ENCODE measurements at places on chromosomes 3 and 15.

GRCh38 chr3:133535971-133536881, 37.3 kb upstream of the CDV3 start:
- DNase-seq: peak; percentile 26

DNA sequence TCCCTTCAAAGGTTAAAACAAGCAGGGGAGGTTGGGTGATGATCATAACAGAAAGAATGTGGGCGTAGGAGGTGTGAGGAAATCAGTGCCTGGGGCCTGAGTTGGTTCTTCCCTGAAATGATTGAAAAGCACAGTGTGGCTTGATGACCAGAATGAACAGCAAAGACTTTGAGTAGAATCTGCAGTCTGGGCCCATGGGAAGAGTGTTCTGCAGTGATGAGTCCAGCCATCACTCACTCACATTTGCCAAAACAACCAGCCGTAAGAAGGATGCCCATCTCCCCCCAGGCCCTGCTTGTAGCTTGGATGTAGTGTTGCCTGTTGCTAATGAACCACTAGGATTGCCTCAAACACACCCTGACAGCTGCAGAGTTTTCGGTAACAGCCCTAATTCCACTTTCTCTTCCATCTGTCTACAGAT, 67.9 kb downstream of the VGLL3 start:
- no peak for DNase-seq

- no peak for DNase-seq
Measured at GRCh38 chr3:185807445-185808068, 17.3 kb downstream of the IGF2BP2 start.

- peak; percentile 35 for DNase-seq
Measured at GRCh38 chr3:168459226-168459784, 363.6 kb upstream of the GOLIM4 start.

DNA sequence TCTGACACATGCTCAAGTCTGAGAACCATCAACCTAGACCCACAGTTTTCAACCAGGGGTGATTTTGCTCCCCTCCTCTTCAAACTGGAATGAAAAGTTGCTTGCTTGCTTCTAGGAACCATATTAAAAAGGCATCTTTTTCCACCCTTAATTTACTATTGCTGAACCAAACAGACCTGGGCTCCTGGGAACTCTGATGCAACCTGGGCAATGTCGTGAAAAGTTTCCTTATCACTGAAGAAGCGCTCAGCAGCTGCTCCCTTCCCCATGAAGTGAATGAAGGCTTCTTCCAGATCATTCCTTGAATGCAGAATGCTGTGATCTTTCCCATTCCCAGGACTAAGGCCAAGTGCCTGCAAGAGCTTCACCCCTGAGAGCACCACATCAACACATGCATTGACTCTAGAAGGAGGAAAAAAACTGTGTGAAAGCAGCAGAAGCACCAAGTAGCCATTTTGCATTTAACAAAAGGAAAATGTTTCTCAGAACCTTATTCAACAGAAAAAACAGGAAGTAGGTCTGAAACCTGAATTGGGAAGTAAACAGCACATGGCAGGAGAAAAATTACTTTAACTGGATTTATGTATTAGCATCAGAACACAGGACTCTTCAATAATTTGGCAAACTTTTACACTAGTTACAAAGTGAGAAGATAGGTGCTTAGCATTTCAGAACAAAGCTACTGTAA, 8.7 kb downstream of the ADPGK start:
- no peak for DNase-seq

DNA sequence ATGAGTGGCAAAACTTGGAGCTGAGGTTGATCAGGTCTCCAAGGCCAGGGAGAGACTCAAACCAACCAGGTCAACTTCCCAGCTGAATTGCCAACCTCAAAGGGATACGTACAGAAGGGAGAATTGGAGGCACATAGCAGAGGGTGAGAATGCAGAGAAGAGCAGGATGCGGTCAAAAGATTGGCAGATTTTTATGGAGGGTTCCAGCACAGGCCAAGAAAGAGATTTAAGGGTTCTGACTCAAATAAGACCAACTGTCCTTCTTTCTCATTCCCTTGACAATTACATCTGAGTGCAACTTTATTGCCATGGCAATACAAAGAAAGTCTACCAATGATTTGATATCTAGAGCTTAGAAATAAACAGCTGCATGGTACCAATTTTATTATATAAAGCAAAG, 33.2 kb downstream of the SCG5 start:
- DNase-seq: no peak

- no peak for DNase-seq
Measured at GRCh38 chr3:175150812-175151401, 291.8 kb downstream of the NAALADL2 start.

DNA sequence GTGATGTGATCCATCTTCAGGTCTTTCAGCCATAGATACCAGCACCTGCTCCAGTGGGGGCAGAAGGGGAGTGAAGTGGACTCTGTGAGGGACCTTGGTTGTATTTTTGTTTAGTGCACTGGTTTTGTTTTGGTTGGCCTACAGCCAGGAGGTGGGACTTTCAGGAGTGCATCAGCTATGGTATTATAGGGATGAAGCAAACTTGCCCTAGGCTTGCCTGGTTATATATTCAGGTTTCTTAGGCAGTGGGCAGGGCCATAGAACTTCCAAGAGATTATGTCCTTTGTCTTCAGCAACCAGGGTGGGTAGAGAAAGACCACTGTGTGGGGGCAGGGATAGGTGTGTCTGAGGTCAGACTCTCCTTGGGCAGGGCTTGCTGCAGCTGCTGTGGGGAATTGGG, 337.3 kb upstream of the SGO1 start:
- DNase-seq: no peak

- no peak for DNase-seq
Measured at GRCh38 chr3:64518950-64519349, 168.8 kb downstream of the ADAMTS9 start.

DNA sequence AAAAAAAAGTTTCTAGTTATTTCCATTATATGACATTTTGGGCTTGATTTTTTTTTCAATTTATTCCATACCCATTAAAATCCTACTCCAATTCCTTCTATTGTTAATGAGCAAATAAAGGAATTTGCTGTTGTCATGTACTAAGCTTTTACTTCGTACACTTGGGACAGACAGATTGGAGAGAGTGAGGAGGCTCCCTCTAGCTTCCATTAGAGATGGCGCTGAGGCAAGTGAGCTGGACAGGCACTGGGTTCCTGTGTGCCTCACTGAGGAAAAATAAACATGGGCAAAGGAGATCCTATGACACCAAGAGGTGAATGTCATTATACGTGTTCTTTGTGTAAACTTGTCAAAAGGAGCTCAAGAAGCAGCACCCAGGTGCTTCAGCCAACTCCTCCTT, 441.1 kb upstream of the MDFIC2 start:
- no peak for DNase-seq

DNA sequence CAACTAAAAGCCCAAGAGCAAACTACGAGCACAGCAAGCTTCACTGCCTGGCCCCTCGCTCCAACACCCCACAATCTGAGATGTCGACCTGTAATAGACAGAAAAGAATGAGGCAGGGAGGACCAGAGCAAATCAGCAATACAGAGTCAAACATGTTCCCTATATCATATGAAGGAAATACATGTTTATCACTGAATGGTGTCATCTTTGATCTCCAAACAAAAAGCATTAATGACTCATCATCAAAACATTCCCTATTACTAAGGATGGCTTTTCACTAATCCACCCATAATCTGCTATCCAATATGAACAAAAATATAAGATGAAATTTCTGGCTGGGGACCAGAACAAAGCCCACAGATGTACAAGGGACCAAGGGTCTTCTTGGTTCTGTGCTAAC, 34.7 kb downstream of the MYO5A start:
- DNase-seq: no peak

GRCh38 chr3:146037697-146038096, 123.3 kb downstream of the PLOD2 start:
- no peak for DNase-seq

- no peak for DNase-seq
Measured at GRCh38 chr3:71119171-71119570, 464.4 kb downstream of the FOXP1 start.

DNA sequence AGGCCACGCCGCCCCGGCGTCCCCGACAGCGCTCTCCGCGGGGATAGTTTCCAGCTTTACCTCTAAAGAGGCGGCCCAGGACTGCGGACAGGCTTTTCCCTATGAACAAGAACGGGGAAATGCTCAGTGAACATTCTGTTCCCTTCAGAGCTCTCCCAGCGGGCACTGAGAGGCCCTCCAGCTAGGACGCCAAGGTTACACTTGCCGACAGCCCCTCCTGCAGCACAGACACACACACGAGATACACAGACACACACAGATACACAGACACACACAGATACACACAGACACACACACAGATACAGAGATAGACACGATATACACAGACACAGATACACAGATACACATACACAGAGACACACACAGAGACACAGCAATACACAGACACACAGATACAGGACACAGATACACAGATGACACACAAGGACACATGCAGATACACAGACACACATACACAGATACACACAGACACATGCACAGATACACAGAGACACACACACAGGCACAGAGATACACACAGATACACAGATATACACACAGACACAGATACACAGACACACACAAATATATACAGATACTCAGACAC, 533 bp upstream of the OCA2 start:
- no peak for DNase-seq

GRCh38 chr15:72927451-72927850, 124.8 kb upstream of the NEO1 start:
- no peak for DNase-seq

DNA sequence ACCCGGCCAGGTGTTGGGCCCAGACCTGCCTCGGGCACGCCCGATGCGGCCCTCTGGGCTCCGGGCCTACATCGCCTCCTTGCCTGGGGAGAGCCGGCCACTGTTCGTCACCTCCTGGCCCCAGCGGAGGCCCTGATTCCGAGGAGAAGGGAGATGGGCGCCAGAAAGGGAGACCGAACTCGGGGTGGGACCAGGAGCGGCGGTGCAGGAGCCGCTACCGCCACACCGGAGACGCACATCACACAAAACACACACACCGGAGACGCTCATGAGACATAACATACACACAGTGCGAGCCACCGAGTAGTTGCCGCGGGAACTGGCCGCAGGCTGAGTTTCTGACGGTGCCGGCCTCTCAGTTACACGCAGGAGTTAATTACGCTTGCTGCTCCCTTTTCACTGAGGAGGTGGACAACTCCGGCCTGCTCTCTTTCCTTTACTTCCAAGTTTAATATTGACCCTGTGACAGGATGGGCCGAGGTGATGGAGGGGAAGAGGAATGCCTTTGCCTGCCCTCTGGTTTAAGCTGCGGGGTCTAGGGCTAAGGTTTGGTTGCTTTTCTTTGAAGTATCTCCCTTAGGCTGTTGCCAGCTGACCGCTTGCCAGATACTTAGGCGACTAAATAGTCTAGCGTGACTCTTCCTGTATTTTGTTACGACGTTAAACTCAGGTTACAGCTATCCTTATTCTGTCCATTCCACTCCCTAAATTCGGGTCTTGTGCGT, 570 bp downstream of the PCNP start:
- DNase-seq: peak; percentile 29

GRCh38 chr3:50374363-50375257, 15.3 kb upstream of the TMEM115 start:
- DNase-seq: no peak

DNA sequence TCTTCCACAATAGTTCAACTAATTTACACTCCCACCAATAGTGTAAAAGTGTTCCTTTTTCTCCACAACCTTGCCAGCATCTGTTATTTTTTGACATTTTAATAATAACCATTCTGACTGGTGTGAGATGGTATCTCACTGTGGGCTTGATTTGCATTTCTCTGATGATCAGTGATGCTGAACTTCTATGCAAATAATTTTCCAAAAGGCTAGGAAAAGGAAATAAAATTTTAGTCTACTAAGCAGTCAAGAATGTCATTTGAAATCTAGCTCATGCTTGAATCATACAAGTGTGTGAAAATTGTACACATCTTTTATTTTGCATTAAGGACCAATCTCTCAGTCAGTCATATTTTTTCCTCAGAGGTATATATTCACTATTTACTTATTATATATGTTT, 101.7 kb upstream of the UBP1 start:
- no peak for DNase-seq

GRCh38 chr3:131361464-131362421, 19.8 kb upstream of the NUDT16 start:
- DNase-seq: peak; percentile 20

DNA sequence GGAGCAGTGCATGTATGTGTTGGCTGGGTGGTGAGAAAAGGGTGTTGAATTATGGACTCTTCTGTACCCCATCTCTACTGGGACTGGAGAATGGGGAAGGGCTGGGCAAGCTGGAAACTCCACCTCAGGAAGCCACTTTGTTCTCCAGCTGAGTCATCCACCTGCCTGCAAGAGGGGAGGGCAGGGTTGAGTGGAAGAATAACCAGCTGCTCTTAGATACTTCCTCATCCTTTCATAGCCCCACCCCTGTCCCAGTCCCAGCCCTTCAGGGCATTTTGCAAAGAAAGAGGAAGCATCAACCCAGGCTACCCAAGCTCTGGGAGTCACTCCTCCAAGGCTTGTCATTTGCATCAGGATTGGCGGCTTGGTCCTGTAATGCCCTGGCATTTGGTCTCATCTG, 33.1 kb downstream of the RAB11A start:
- DNase-seq: peak; percentile 43

DNA sequence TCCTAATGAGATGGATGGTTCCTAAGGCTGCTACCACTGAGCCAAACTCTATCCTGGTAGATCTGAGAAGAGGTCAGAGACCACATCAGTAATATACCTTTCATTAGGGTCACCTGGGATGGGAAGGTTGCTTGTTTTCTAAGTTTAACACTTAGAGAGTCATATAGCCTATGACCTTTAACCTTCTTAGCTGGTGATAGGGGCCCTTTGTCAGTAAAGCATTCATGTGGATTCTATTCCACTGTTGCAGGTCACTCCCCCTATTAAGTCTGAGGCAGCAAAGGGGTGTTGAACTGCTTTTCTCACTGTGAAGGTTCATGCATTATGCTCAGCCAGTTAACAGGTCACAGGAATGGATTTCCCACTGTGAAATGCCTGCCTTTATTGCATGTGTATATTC, 6.1 kb upstream of the ZNF609 start:
- no peak for DNase-seq

GRCh38 chr3:55000546-55000945, 72.7 kb upstream of the LRTM1 start:
- no peak for DNase-seq

DNA sequence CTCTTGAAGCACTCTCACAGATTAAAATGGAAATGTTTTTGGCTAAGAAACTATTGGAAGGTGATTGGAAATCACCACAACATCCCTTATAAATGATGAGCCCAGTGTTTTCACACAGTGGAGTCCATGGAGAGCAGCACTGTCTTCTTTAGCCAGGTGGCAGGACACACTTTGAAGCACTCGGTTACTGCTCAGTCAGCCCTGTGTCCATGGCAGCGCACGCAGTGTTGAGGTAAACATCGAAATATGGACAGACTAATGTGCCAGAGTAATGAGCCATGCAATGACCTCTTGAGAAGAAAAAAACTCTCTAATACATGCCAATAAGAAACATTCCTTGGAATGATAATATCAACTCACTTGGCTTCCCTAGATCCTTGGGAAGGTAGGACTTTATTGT, 66.6 kb downstream of the TGFBR2 start:
- DNase-seq: no peak
